ENCODE measurements at places on chromosomes 12 and 14.

GRCh38 chr12:2688381-2688931, 106.3 kb upstream of the FKBP4 start:
- no peak for DNase-seq

- no peak for DNase-seq
These were observed 88.2 kb downstream of the TBC1D30 start for GRCh38 chr12:64912516-64913255.

GRCh38 chr12:66692170-66692569, 13.3 kb upstream of the GRIP1 start:
- DNase-seq, result no peak

- DNase-seq, result no peak
These were observed 49.8 kb downstream of the NTN4 start for GRCh38 chr12:95740751-95741150.

DNA sequence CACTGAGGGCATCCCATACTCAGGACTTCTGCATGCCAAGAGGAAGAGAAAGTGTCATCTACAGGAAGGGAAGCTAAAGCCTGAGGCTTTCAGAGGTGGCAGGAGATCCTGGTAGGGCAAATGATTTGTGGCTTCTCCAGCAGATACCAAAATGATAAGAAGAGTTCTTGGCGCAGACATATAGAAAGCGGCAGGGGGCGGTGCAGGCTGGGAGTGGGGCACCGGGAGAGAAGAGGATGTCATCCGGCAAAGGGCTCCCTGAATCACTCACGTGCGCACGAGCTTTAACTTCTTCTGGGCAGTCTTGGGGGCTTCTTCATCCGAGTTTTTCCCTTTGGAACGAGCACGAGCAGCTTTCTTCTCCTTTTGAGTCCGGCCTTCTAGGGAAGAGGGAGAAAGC, 5.2 kb upstream of the ACRBP start:
- DNase-seq, result no peak

GRCh38 chr12:132550830-132551640, 59.3 kb downstream of the LRCOL1 start:
- no peak for DNase-seq

GRCh38 chr14:23392613-23393012, 15.5 kb downstream of the MYH6 start:
- peak; percentile 5 for DNase-seq

DNA sequence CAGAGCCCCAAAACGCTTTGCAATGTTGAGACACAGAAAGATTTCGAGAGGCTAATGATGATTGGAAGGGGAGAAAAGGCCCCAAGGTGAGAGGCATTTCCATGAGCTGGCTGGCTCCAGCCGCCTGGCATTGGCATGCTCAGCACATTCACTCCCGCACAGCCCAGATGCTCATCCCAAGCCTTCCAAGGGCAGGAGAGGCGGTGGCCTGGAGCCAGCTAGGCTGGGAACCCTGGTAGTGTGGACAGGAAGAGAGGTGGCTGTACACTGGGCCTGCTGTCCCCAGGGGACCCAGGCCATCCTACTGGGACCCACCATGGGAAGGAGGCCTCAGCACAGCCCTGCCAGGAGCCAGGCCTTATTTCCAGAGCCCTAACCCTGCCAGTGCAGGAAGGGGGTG, 72.2 kb downstream of the SPTB start:
- no peak for DNase-seq

DNA sequence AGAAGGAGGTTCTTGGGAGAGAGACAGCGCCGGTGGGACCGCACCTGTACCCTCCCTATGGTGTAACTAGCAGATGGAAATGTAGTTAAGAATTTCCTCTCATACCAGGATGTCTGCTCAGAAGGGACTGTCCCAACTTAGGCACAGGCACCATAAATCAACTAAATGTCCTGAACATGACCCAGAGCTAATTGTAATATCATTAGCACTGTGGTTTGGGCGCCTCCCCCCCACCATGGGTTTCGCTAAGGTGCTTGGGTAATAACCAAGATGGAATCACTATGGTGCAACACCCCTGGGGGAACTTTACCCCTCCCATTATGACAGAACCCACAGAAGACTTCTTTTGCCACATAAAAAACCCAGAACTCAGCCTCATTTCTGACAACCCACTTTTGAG, 15.9 kb downstream of the ZNF641 start:
- no peak for DNase-seq

DNA sequence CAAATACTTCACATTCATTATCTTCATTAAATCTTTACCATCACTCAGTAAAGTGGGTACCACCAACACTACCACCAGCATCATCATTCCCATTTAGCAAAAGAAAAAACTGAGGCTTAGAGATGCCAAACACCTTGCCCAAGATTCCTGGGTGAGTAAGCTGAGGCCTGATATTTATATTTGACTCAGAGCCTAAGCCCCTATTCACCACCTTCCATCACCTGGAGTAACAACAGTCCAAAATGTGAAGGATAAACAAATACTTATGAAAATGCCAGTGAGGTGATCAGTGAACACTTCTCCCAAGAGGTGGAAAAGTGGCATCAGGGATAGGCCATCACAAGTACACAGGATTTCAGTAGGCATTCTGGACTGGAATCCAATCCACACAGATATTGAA, 3.7 kb downstream of the SLC38A1 start:
- DNase-seq, result no peak

DNA sequence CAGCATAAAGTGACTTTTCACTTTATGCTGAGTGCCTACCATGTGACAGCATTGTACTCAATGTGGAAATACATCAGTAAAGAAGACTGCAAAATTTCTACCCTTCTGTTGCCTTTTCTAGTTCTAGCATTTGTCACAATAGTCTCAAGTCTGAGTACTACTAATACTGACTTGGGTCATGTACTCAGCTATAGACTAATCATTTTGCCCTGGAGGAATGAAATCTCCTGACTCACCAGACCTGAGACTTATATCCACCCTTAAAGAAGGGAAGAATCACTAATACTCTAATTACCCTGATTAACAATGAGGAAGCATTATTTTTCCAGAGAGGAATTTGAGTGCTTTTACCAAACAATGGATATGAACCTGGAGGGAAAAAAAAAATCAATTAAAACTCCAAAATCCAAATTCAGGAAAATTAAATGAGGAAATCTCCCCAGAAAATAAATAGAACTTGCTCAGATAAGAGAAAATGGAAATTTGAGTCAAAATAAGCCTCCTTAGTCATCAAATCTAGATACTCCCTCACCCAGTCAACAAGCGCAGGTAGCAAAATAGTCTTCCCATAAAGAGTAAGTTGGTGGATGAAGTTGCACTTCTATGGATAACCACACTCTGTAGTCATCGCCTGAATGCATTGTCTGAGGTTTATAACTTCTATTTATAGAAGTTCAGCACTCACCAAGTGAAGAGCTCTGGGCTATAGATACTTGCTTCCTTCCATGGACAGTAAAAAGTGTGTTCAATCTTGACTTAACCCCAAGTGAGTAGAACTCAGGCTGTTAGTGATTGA, 386.6 kb downstream of the SYT1 start:
- DNase-seq, result no peak

GRCh38 chr12:71214511-71215285, 56.9 kb upstream of the TSPAN8 start:
- no peak for DNase-seq

DNA sequence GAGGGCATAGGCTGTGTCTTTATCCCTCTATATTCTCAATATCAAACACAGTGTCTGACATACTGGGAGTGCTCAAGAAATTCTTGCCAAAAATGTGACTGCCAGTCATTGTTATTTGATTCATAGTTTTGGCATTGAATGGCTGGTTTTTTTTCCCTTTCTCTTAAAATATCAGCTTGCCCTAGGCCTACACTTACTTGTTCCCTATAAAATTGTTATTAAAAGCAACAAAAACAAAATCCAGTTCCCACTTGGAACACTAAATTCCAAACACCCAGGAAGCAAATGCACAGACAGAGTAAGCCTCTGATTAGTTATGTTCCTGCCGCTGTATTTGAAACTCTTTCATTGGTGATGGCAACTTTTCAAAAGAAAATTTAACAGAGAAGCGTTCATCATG, 110.7 kb downstream of the WIF1 start:
- no peak for DNase-seq

- no peak for DNase-seq
These were observed 21.7 kb downstream of the AICDA start for GRCh38 chr12:8590842-8591545.

DNA sequence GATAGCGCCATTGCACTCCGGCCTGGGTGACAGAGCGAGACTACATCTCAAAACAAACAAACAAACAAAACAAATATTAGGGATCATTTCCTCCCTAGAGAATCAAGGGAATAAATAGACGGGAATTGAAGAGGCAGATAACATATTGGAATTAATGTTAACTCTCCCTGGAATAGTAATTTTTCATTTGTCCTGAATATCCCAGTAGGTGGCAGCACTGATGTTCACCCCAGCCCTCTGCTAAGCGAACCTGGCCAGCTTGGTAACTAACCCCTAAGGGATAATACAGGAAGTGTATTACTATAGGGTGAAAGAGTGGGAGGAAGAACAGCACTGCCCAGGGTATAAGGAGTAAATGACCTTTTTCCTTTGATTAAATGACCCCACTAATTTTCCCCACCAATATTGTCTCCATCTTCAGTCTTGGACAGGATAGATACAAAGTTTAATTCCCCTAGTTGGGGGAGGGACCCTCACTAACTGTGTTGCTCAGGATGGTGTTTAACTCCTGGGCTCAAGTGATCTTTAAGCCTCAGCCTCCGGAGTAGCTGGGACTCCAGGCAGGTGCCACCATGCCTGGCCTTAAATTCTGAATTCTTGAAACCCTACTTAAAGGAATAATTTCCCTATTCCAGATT, 40.5 kb downstream of the SLC2A14 start:
- DNase-seq, result no peak

GRCh38 chr12:130127532-130127911, 34.7 kb upstream of the FZD10 start:
- DNase-seq, result no peak

GRCh38 chr12:7856516-7856915, 16.2 kb downstream of the SLC2A14 start:
- DNase-seq, result no peak

DNA sequence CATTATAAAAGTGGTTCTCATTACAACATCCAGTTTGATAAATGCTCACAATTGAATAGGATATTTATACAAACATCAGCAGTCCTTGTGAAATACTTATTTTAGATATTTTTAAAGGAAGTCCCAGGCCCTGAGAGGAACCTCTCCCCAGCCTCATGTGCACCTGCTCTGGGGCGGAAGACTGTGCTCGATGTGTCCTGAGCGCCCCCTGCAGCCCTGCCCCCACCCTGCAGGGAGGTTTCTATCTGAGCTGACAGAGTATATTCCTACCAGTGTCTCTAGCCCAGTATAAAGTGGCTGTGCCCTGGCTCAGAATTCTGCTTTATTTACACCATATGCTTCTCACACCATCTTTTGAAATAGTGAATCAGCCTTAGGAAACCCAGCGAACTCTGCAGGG, 1349.1 kb downstream of the TMEM121 start:
- DNase-seq, result no peak

DNA sequence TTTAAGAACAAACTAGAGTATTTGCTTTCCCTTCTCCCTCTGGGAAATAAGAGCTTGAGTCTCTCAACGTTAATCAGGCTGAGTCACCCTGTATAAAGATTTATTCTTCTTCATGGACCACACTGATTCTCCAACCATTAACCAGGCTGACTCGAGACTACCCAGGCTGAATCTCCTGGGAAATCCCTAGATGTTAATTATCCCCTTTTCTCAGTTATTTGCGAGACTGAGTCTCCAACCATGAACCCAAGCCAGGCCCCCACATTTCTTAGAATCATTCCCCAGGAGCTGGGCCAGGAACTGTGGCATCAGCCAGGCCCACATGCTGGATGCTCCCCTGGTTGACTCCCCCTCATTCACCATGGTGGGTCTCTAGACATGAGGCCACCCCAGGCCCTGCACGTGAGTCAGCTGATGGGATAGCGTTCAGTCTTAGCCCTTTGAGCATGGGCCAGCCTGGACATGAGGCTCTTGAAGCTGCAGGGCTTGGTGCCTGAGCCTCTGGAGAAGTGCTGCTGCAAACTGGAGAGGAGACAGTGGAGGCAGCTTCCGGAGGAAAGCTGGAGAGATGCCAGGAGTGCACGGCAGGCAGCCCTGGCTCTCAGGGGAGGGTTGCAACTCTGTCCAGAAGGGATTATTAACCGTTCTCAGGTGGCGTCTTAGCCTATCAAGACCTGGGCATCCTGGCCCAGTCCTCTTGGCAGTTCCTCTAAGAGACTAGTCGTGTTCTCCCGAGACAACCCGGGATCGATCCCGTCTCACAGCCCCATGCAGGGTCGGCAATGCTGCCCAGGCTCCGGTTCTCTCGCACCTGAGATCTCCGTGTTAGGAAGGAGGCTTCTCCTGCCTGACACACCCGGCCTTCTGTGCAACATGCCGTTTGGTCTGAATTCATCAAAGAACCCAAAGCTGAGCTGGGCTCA, 296.6 kb downstream of the ADGRD1 start:
- no peak for DNase-seq

DNA sequence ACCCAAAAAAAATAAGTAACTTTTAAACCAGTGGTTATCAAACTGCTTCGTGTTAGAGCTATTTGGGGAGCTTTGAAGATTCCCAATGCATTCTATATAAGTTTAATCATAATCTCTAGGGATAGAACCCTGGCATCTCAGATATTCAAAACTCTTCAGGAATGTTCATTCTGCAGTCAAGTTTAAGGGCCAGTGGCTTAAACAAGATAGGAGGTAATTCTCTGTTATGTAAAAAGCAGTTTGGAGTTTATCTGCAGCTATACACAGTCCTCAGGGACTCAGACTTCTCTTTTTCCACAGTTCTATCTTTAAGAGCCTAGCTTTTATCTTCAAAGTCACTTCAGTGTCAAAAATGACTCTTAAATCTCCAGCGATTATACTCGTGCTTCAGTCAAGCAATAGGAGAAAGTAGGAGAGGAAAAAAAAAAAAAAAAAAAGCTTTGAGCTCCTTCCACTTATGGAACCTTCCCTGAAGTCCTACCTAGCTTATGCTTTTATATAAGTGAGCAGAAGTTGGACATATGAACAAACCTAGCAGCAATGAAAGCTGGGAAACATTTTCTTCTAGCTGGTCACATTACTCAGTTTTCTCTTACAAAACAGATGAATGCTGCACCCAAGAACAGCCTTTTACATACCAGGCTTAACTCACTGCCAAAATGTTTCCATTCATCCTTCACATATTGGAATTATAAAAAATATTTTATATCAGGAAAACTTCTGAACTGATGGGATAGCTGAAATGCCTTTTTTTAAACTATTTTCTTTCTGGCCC, 302.8 kb downstream of the FSCB start:
- DNase-seq, result no peak

- DNase-seq, result no peak
These were observed 1.9 kb downstream of the FAM186A start for GRCh38 chr12:50394469-50395029.

DNA sequence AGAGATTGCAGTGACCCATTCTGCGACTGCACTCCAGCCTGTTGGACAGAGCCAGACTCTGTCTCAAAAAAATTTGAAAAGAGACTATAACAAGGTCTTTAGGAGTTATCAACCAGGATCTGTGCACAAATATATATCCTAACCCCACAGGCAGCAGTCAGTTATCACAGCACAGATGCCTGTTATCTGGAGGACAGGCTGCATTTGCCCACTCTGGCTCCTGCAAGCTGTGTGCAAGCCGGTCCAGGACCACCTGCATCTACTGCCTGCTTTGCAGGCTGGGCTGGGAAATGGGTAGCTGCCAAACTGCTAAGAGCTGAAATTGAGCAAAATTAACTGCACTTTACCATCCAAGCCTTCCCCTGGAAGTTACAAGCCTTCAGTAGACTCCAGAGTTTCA, 21.4 kb upstream of the RCOR1 start:
- DNase-seq, result no peak

- DNase-seq, result no peak
These were observed 63.5 kb downstream of the RAD51B start for GRCh38 chr14:67882986-67883555.

GRCh38 chr12:124097701-124098100, 124.7 kb downstream of the ZNF664 start:
- no peak for DNase-seq
